IMR-90 (cell line): ENCODE measurements at places on chromosomes 3 and 15.

GRCh38 chr3:150439657-150440056, 31.6 kb downstream of the TSC22D2 start:
- peak; percentile 26 for DNase-seq

DNA sequence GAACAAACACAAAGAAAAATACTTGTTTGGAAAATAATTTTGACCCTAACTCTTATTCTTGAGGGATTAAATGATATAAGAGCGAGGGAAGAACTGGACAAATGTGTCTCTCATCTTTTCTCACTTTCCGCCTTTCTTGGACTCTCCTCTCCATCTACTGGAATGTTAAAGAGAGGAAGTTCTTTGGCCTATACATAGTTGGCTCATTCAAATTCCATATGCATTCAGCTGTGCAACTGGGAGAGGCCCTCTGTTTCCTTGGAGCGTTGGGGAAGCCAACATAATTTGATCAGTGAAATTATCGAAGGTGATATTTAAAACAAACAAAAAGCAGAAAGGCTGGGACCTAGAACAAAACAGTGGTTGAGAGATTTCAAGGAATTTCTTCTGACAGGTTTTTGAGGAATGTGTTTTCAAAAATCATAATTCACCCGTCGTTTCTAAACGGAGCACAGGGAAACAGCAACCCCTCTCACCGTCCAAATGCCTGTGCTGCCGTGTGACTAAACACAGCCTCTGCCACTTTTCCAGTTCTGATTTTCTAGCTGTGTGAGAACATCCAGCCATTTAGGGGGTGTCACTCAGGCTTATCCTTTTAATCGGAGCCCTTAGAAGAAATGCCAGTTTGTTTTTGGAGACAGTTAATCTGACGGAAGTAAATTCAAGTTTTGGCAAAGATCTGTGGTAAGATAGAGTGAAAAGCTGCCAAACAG, 489.9 kb downstream of the SOX2 start:
- no peak for DNase-seq

DNA sequence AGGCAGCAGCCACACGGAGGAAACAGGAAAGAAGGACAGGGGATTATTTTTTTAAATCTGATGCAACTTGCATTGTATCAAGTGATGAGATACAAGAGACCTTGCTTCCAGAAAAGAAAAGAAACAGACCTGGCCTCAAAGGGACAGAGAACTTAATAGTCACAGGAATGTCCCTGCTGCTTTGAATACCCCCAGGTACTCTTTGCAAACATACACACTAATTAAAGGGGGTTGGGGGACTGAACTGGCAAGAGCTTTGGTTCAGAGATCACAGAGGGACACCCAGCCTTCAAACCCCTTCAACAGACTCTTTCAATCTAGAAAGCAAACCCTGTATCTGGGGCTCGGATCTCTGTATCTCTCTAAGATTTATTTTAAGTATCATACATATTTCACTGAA, 18.0 kb downstream of the TNIK start:
- DNase-seq: no peak

DNA sequence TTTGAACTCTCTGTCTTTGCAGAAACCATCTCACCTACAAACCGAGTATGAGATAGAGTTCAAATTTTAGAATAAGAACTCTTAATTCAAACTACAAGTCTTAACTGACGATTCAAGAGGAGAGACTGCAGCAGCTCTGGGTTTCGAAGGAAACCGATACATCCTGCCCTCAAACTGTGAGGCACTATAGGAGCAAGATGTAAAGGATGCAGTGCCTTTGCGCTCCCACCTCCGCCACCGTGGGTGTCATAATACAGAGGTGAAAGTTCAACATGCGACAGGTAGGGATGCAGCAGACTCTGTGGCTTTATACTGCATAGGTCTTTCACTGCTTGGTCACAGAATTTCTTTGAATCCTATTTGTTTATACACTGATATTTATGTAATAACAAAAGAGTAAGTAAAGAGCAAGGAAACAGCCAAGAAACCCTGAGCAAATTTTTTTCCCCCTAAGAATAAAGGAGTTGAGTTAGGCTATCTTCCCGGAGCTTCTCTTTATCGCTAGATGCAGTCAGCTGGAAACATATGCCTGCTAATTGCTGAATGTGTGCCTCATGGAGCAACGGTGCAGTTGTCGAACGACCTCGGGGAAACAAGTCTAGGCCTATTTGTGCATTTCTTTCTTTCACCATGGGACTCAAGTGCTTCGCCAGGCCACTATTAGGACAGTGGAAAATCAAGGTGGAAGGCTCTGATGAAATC, 1097.6 kb upstream of the CFAP20DC start:
- no peak for DNase-seq

- peak; percentile 65 for DNase-seq
Observed at GRCh38 chr15:78878356-78878755, 5.7 kb downstream of the MORF4L1 start.
